Stimulated activated CD4-positive, alpha-beta T cell treated with anti-CD3 and anti-CD28 coated beads, Interleukin-1b, Interleukin-23, amount 100 ng/mL, for 48 hours (primary cell): ENCODE measurements at places on chromosomes 6 and 20.
A peak's percentile ranks its signal among the peaks of the same experiment; 100 is the strongest.

DNA sequence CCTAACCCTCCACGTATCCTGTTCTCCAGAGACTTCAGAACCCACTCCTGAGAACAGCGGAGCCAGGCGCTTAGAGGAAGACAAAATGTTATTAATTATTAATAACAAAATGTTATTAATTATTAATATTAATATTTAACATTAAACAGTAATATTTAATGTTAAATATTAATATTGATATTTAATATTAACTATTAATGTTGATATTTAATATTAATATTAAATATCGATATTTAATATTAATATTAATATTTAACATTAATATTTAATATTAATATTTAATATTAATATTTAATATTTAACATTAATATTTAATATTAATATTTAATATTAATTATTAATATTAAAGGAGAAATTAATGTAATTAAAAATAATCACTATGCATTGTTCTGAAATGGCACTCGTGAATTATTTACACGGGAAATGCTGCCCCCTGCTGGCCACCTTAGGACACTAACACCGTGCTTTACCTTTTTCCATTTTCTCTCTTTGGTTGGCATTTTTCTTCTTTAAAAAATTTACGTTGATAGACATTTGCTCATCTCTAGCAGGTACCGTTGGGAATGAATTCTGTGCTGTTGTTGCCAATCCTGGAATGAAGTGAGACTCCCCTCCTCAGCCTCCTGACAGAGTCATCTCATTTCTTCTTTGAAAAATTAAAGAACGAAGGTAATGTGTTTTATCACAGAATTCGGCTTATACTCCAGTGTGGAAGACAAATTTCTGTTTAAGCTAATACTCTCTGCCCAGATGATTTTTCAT lies 7.5 kb upstream of the GGTLC1 start:
- peak; percentile 53 for DNase-seq

DNA sequence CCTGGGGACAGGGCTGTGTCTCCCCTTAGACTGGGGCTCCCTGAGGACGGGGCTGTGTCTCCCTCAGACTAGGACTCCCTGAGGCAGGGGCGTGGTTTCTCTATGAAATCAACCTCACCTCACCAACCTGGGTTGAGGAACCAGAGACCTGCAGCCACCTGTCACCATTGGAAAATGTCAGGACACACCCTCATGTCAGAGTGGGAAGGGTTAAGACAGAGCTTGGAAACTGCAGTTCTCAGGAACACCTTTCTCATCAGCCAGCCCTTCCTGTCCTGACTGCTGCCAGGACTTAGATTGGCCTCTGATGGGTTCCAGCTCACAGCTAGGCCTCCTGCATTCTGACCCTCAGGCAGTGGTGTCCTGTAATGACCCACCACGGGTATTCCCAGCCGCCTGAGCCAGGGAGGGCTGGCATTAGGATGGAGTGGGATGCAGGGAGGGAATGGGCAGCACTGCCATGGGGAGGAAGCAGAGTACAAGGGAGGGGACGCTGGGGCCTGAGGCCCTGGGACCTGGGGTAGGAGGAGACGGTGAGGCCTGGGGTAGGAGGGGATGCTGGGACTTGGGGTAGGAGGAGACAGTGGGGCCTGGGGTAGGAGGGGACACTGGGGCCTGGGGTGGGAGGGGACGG lies 76.3 kb downstream of the MRPL14 start:
- no peak for DNase-seq

- DNase-seq, result no peak
Measured at GRCh38 chr6:157683707-157684106, 139.3 kb upstream of the SNX9 start.

GRCh38 chr6:36722879-36723278 lies 25.3 kb downstream of the RAB44 start:
- no peak for DNase-seq

- DNase-seq, result no peak
Measured at GRCh38 chr6:164795056-164795815, 514.2 kb downstream of the C6orf118 start.

DNA sequence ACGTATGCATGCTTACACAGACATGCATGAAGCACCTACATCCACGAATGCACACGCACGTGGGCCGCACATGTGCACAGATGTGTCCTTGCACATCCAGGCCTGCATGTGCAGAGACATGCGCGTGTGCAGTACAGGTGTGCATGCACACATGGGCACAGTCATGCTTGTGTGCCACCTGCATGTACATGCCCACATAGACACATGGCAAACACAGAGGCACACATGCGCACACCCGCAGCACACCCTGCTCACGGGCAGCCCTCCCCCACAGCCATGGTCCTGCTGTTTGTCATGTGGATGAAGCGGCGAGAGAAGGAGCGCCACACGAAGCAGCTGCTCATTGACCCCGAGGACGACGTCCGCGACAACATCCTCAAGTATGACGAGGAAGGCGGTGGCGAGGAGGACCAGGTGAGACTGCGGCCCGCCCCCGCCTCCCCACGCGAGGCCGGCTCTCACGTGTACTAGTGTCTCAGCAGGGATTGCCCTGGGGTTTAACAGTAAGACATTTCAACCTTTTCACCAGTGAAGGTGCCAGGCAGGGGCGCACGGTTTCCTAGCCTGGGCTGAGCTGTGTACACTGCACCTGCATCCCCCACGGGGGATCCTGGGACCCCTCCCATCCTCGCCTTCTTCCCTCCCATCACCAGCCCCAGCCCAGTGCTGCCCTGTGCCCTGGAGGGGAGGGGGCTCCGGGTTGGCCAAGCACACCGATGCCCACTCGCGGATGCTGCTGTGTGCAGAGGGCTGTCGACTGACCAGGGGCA lies 132.8 kb downstream of the TAF4 start:
- no peak for DNase-seq

DNA sequence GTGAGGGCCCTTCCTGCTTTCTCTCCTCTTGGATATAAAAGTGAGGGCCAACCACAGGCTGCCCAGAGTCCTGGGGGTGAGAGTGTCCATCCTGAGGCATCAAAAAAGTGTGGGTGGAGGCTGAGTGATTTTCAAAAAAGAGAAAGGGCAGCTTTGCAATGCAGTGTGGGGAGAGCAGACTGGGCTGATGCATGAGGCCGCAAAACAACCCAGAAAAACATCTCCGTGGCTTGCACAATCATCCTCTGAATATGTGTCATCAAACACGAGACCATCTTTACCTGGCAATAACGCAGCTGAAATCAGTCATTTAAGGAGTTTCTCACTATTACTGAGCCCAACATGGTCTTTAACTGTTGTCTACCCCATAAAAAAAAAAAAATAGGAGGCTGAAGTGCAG lies 191.2 kb upstream of the SOX4 start:
- peak; percentile 47 for DNase-seq

GRCh38 chr20:53263554-53264438 lies 291.6 kb downstream of the TSHZ2 start:
- no peak for DNase-seq

DNA sequence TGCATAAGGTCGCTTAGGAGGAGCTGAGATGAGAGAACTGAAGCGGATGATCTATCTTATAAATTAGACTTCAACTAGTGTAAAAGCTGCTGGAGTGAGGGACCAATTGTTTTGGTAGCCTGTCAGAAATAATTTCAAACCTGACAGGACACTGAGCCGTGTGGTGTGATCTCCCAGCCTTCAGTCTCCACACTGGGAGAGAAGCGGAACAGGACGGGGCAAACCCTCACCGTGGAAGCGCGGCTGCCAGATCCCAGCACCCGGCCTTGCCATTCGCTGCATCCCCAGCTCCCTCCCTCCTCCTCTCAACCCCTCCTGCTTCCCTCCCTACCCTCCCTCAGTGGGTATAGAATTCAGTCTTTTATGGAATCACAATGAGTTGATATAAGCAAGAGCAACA lies 900.1 kb upstream of the SLC35B3 start:
- DNase-seq, result no peak

DNA sequence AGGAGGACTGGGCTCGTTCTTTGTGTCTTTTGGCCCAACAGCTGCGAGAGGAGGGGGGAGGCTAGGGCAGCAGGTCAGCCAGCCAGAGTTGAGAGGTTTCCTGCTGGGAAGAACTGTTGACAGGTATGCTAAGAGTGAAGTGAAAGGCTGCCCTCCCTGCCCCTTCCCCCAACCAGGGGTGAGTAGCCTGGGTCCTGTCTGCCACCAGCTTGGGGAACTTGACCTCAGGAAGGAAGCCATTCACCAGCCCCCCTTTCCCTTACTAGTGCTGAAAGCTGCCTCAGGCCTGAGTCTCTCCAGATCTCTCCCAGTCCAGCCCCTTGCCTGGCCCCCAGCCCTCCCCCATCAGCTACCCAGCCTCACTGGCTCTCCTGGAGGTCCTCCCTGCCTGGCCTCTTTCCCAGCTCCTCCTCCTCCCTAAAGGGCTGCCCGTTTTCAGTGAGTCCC lies 20.7 kb upstream of the ZNF76 start:
- DNase-seq, result no peak

DNA sequence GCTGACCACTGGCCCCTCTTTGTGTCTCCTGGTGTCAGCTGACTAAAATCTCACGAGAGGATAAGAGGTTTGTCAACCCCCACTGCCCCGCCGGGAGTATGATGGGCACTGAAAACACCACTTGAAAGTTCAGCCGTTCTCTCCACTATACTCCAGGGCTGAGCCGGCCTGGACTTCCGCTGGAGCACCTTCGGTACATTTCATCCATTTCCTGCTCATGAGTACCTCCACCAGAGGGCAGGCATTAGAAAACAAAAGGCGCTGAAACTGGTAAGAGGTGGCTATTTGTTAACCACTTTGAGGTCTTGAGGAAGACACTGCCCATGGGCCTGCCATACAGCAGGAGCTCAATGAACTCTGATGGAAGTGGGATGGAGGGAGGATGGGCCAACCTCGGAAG lies 17.9 kb upstream of the ANKRD60 start:
- no peak for DNase-seq

- DNase-seq, result no peak
Measured at GRCh38 chr6:110090876-110091275, 88.6 kb downstream of the WASF1 start.

- DNase-seq, result no peak
Measured at GRCh38 chr20:25481235-25481917, 73.9 kb downstream of the GINS1 start.

- no peak for DNase-seq
Measured at GRCh38 chr6:47671777-47672176, 26.6 kb upstream of the ADGRF4 start.

DNA sequence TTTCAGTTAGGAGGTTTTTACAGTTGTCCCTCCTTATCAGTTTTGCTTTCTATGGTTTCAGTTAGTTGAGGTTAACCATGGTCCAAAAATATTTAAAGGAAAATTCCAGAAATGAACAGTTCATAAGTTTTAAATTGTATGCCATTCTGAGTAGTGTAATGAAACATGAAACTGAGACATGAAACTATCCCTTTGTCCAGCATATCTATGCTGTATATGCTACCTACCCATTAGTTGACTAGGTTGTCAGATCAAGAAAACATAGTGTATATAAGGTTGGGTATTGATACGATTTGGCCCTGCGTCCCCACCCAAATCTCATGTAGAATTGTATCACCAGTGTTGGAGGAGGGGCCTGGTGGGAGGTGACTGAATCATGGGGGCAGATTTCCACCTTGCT lies 39.1 kb downstream of the VGLL2 start:
- no peak for DNase-seq

- DNase-seq, result no peak
Measured at GRCh38 chr6:157607317-157608109, 215.5 kb upstream of the SNX9 start.

GRCh38 chr6:2656460-2657079 lies 94.2 kb downstream of the MYLK4 start:
- DNase-seq, result no peak

DNA sequence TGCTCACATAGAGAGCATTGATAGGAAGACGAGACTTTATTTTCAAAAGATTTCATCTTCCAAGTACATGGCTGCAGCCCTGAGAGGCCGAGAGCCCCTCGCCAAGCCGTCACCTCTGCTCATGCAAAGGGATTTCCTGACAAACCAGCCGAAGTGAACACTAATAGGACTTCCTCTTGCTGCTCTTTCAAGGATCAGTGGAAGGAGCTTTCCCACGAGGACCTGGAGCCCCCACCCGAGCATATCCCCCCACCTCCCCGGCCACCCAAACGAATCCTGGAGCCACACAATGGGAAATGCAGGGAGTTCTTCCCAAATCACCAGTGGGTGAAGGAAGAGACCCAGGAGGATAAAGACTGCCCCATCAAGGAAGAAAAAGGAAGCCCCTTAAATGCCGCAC lies 69.3 kb downstream of the PTPN1 start:
- no peak for DNase-seq

GRCh38 chr20:6877633-6878032 lies 110.1 kb downstream of the BMP2 start:
- DNase-seq, result no peak

DNA sequence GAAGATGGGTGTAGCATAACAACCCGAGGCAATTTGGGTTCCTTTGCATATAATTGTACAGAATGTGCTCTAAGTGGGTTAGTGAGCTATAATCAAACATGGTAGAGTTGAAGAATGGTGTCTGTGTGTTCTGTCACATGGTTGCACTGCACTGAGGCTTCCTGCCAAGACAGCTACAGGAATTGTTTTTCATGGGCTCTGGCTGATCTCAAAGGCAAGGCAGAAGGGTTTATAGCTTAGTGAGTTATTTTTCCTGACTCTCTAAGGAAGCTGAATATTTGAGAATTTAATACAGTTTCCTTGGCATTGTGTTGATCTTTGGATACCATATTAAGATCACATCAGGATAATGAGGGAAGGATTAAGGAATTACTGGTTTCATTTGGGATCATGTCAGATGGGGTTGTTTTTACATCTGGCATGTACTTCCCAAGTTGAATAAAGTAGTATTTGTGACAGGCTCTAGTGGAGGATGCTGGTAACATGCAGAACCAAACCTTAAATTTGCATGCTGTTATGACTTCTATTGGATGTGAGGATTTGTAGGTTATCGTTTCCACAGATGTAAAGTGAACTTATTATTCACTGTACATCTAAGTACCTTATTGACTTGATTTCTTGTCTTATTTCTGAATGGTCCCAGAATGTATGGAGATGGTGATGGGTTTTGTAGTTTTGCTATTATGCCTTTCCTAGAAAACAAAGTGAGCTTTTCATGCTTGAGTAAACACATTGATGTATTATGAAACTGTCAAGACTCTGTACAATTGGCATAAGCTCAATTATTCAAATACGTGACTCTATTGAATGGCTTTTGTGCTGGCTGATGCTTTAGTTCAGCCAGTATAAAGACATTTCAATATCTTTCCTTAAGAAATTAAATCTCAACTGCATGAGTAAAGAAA lies 43.3 kb downstream of the LRRC1 start:
- no peak for DNase-seq

GRCh38 chr6:170440437-170440836 lies 112.7 kb downstream of the PSMB1 start:
- DNase-seq, result no peak

- no peak for DNase-seq
Measured at GRCh38 chr20:49272654-49273053, 5.2 kb downstream of the ZNFX1 start.
